ENCODE measurements at places on chromosomes 12 and 14.

- DNase-seq: no peak
Observed at GRCh38 chr14:81684696-81685095, 151.0 kb upstream of the SEL1L start.

- DNase-seq: peak; percentile 26
Observed at GRCh38 chr12:122356192-122356635, 66.3 kb downstream of the CLIP1 start.

DNA sequence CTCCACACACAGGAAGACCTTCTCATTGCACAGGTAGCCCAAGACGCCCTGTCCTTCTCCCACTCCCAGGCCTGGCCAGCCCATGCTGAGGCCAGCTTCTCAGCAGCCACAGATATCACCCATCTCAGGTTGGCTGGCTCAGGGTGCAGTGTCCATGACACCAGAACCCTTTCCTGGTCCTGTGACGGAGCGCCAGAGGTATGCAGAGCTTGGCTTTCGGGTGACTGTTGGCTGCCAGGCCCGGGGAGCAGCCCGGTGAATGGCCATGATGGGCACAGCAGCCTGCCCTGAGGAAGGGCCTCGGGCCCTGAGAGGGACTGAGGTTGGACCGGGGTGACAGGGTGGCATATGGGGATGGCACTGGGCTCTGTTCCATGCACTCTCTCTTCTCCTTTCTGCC lies 173.4 kb downstream of the TSPAN9 start:
- no peak for DNase-seq

DNA sequence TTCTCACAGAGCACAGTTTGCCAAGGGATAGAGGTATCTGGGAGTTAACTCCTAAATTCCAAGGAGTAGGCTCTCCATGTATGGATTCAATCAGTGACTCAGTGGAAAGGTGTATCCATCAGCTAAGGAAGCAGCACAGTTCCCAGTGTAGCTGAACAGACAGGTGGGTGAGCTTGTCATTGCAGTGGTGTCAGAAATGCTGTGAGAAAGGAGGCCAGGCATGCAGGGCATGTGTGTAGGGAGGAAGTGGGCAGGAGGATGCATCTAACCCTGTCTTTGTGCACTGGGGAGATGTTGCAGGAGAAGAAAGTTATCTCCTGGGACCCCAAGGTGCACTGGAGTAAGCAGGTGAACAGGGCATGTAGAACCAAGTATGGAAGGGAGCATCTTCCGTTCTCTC lies 539.0 kb downstream of the VRK1 start:
- DNase-seq: no peak

DNA sequence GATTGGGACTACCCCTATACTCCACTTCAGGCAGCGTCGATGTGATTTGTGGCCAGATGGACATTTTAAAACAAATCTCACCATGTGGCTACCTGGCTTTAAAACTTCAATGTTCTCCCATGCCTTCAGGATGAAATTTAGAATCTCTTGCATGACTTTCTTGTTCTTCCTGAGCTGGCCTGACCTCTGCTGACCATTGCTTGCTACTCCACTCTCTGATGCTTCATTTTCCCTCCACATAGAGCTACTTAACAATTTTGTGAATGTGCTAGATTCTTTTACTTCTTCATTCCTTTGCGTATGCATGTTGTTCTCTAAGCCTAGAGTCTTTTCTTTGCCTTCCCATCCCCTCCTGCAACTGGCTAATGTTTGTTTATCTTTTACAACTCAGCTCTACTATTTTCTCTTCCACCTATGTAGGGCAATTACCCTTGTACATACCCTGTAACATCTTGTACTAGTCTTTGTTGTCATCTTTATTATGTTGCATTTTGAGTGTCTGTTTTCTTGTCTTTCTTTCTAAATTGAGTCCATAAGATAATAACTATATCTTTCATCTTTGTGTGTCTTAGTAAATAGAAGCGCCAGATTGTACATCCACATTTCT lies 41.2 kb downstream of the YLPM1 start:
- DNase-seq: no peak

- no peak for DNase-seq
Observed at GRCh38 chr12:62192180-62192902, 67.9 kb upstream of the USP15 start.

- DNase-seq: no peak
Observed at GRCh38 chr14:72869407-72870329, 24.2 kb downstream of the DPF3 start.

DNA sequence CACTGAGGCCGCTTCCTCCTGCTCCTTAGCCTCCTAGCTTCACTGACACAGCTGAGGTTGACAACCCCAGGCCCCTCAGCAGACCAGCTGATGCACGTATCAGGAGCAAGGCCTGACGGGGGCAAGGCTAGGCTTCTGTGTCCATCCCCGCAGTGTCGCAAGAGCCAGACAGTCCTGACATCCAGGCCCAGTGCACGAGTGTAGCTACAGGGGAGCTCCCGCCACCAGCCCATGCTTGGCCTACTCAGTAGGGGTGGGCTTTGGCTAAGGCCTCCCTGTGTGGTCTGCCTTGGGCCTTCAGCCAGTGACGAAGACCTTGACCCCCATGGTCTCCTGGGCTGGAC lies 179.1 kb downstream of the DPF3 start:
- DNase-seq: no peak

DNA sequence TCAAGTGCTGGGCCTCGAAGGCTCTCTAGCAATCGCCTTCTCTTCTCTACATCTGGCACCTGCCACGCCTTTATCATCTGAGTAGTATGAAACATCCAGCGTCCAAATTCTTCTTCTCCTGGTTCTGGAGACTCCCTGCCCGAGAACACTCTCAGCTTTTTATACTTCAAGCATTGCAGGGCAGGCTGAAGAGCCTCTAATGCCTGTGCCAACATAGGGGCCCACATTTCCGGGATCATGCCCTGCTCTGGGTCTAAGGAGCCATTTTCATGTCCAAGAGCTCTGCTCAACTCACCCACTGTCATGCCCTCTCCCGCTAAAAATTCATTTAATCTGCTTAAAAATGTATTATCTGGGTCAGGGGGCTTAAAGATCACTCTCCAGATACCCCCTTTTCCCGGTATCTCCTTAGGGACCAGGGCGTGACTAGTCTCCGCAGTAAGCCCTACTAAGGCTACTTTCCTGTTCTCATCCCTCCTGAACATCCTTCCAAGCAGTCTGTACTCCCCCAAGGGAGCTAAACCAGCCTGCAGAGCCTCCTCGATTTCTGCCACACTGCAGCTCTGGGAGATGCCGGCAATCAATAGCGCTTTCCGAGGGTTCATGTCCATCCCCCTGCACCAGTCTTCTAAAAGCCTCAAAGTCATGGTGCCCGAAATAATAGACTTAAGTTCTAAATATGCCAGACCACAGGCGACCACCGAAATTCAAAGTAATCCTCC lies 940 bp downstream of the MOAP1 start:
- DNase-seq: no peak

- DNase-seq: no peak
Observed at GRCh38 chr12:15707516-15708199, 81.5 kb downstream of the EPS8 start.

DNA sequence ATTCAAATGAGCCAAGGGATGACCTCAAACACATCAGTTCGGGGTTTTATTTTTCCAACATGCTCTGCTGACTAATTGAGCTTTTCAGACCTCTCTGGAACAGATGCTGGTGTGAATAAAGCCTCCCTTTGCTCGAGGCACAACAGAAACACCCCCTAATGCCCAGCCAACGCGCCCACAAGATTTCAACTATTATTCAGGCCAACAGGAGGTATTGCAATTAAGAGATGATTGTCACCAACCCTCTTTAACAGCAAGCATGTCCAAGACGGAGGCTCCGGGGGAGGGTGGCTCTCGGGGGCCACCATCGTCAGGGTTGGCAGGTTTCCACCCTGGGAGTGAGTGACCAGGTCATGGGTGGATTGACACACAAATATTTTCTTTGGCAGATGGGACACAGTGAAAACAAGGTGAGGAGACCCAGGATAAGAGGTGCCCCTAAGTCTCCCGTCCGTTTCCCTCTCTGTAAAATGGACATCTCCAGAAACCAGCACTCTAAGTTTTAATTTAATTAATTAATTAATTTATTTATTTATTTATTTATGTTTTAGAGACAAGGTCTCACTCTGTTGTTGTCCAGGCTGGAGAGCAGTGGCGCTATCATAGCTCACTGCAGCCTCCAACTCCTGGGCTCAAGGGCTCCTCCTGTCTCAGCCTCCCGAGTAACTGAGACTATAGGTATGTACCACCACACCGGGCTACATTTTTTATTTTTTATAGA lies 56.1 kb downstream of the MAP1LC3B2 start:
- no peak for DNase-seq

DNA sequence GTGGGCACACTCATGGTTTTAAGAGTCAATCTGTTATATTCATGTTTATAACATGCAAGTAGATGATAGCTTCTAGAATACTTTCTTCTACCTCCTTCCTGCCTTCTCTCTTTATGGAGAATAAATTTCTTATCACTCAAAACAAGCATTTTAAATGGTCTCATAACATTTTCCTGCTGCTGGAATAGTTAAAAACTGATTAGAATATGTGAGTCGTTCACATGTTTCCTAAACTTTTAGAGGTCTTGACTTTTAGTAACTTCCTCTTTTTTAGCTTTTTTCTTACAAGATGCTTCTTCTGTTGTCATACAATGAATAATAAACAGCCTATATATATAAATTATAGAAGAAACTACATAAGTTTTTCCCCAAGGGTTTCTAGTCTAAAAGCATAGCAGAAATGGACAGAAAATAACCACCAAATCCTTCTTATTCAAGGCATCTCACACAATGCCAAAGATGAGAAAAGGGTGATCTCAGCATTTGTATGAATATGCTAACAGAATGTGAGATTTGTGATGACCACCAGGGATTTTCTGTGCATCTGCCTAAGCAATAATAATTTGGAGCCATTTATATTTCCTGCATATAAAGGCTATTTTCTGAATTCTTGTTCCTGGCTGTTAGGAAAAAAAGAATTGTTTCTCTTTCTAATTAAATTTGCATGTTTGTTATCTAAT lies 127.8 kb downstream of the DAAM1 start:
- no peak for DNase-seq

DNA sequence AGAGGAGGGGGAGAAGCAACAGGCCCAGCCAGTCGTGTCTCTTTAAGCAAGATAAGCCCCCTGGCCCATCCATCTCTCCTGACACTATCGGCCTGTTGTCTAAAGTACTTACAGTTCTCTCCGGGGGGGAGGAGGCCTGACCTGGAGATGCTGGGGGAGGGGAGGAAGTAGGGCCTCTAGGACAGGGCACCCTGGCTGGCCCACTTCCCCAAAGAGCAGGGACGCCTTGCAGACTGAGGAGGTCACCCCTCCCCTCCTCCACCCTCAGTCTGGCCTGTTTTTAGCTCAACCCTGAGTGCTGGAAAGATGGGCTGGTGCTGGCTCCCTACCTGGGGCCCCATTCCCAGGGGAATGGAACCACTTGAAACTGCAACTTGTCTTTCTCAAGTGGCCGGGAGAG lies 70.3 kb downstream of the TBX5 start:
- no peak for DNase-seq

GRCh38 chr12:48811437-48812090 lies 6.7 kb upstream of the CACNB3 start:
- no peak for DNase-seq

DNA sequence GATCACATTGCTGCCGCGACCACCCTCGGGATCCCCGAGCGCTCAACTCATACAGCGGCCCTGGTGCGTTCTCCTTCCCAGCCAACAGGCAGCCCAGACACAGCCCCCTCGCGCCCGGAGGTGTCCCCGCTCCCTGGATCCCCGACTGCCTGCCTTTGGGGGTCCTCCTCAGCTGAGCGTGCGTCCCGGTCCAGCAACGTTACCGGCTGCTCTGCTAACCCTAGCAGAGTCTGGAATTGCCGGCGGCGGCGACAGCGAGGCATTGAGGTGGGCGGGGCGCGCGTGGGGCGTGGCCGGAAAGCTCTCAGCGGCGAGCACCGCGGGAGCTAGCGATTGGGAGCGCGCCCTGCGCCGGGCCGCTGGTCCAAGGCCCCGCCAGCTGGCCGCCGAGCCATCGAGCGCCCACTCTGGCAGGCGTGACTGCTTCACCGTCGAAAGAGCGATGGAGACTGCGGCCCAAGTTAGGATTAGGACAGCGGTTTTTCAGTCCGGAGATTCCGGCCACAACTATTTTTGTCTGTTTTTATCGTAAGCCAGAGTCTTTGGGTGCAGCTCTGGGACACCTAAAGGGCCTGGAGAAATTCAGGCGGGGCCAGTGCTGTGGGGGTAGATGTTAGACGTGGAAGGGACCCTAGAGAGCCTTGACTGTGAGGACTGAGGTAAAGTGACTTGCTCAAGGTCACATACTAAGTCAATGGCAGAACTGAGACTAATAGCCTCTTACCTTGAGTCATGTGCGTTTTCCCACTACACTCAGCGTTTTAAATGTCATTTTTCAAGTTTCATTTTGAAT lies at the start of gene HEATR5A:
Gene HEATR5A, minus strand, starts transcription at position 232 of the 793 bp plus-strand sequence. CDS start 17,575 bp downstream, outside the sequence.
- DNase-seq: peak; percentile 78

DNA sequence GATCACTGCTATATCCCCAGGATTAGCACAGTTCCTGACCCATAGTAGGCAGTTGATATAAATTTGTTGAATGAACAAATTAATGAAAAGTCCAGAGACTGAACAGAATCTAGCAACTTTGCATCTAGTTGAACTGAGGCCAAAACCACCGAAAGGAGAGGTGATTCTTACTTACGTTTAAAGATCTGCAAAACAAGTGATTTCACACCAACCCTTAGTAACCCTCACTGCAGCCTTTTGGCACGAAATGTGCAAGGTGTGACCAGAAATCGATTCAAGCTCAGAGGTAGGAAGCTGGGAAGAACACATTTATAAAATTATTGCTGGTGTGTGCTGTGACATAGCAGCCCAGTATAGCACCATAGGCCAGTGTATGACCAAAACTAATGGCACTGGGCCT lies 70.8 kb downstream of the SUDS3 start:
- DNase-seq: no peak

DNA sequence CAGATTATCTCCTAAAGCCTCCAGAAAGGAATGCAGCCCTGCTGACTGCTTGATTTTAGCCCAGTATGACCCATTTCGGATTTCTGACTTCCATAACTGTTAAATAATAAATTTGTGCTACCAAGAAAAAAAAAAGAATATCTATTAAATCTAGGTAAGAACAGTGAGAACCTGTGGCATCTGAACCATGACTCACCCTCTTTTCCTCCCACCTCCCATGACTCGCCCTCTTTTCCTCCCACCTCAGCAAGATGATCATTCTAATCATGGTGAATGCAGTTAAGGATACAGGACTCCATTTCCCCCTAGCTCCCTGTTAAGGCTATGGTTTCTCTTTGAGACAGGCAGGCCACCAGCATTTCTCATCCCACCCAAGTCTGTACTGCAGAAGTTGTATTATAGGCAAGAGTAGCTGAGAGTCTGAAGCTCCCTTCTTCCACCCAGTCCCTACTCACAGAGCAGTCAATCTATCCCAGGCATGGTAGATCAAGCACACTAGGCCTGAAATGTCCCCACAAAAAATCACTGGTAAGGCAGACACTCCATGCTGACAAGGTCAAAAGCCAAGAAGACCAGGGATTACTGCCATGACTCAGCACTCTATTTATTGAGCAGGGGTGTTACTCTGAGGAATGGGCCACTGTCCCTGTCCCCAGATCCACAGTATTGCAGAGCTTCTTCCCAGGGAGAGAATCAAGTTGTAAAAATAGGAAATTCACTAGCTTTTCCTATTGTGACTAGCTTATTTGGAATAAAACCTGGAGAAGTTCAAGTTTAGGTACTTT lies 188.9 kb downstream of the ADAMTS20 start:
- no peak for DNase-seq

- DNase-seq: no peak
Observed at GRCh38 chr14:36022765-36023410, 153.6 kb downstream of the PTCSC3 start.
